ENCODE measurements at places on chromosomes 3 and 15. TPM values are rescaled to one million over a fixed set of nuclear protein-coding genes. Genes with fewer than 3 reads are reported as not detected.

The ABHD5 gene
- total RNA-seq = 6.1 TPM

- H3K27ac ChIP-seq = no peak overlapping the region
- H3K4me1 ChIP-seq = no peaks in the 10 kb centered on the region
- H3K36me3 ChIP-seq = no peaks in the 10 kb centered on the region
- DNase-seq = no peak
- H3K27me3 ChIP-seq = no peaks in the 10 kb centered on the region
Observed at GRCh38 chr15:71109130-71109529, 6.1 kb upstream of the THSD4 start.

DNA sequence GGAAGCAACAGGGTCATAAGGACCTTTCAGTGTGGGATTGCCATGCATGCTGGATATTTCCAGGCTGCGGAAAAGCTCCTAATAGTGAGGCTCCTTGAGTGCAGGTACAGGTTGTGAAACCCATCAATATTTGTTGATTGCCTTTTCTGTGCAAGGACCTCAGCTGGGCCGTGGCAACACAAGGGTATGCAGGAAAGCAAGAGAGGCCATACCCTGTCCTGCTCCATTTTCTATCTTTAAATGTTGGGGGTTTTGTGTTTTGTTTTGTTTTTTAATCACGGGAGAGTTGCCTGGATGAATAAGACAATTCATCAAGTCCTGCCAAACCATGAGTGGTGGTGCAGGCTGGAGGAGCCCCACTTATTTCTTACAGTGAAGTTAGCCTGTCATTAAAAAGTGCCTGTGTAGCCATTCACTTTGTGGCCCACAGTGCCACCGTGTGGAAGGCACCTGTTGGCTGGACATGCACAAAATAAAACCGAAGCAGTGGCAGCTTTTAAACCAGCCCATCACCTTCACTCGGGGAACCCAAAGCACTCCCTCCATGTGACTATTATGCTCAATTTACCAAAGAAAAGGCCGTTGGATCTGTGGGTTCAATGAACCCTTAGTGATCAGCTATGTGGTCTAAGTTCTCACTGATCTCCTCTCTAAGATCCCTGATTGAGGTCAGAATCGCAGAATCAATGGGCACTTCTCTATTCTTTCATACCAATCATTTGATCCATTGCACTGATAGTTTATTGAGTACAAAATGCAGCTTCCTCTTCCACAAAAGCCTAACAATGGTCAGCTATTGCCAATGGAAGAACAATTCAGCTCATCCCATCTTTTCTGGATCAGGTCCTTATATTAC is 42.2 kb downstream of the CLDN18 start:
- H3K27me3 ChIP-seq = no peaks in the 10 kb centered on the region
- H3K4me3 ChIP-seq = no peak overlapping the region
- no peak overlapping the region for H3K27ac ChIP-seq
- no peaks in the 10 kb centered on the region for H3K36me3 ChIP-seq
- no peaks in the 10 kb centered on the region for H3K4me1 ChIP-seq

The KLHL6 gene
- total RNA-seq = 41.5 TPM

DNA sequence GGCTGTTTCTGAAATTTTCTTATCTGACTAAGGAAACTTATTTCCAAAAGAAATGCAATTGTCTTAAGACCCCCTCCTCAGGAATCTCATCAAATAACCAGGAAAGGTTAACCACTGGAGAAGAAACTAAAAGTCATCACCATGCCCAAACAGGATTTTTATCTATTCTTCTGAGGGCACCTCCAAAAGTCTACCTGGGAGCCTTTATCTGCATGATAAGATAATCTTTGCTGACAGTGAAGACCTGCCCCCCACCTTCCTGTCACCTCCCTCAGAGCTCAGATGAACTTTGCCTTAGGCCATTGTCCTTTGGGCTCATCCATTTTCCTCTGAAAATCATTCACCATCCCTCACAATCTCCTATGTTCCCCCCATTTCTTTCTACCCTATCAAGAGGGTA is 137.3 kb upstream of the SMAD3 start:
- no peak overlapping the region for H3K27ac ChIP-seq
- no peak for DNase-seq
- H3K27me3 ChIP-seq = no peaks in the 10 kb centered on the region
- no peaks in the 10 kb centered on the region for H3K36me3 ChIP-seq
- no peak overlapping the region for H3K4me3 ChIP-seq
- H3K4me1 ChIP-seq = no peaks in the 10 kb centered on the region

DNA sequence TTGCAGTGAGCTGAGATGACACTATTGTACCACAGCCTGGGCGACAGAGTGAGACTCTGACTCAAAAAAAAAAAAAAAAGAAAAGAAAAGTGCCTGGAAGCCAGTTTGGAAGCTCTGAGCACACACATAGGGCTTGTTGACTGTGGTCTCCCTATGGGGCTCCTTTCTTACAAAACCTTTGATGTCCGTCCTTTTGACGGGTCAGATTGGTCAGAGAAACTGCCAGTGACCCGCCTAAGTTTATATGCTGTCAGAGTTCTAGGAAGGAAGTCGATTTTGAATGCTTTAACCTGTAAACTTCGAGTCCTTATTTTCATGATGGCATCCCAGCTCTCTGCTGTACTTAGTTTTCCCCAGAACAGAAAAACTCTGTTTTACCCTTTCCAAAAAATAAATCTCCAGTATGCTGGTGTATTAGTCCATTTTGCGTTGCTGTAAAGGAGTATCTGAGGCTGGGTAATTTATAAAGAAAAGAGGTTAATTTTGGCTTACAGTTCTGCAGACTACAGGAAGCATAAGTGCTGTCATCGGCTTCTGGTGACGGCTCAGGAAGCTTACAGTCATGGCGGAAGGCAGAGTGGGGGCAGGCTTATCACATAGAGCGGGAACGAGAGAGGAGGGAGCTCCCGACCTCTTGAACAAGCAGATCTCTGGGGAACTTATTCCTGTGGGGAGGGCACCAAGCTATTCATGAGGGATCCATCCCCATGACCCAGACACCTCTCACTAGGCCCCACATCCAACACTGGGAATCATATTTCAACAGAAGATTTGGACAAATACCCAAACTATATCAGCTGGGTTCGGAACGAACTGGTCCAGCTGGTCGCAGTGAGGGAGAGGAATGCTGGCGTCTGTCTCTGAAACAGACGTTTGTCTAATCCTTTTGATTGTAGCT is 72.3 kb downstream of the LMLN start:
- H3K4me3 ChIP-seq = no peak overlapping the region
- no peak for DNase-seq
- H3K27ac ChIP-seq = no peak overlapping the region
- H3K27me3 ChIP-seq = no peaks in the 10 kb centered on the region
- H3K36me3 ChIP-seq = no peaks in the 10 kb centered on the region
- H3K4me1 ChIP-seq = no peaks in the 10 kb centered on the region

The EFCC1 gene
- total RNA-seq = 0.24 TPM

DNA sequence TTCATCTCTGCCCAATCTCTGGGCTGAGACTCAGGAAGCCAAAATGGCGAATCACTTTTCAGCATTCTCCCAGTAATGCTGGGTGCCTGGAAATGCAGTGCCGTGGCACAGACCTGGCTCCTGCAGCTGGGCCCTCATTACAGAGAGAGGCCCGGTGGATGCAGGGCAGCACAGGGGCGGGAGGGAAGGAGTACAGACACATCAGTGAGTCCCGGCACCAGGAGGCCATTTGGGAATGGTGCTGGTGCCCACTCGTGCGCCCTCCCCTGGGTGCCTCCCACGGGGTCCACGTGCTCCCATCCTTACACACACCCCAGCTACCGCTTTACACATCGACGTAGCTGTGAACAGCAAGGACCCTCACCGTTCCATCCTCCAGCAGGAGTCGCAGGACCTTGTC is 13.2 kb downstream of the MYO5C start:
- no peaks in the 10 kb centered on the region for H3K4me1 ChIP-seq
- no peak overlapping the region for H3K4me3 ChIP-seq
- H3K36me3 ChIP-seq = no peaks in the 10 kb centered on the region
- no peak for DNase-seq

The RAB6B gene
- 1.2 TPM for total RNA-seq

GRCh38 chr15:47484997-47485396 is 232.3 kb upstream of the SEMA6D start:
- H3K4me3 ChIP-seq = no peak overlapping the region
- H3K36me3 ChIP-seq = no peaks in the 10 kb centered on the region
- no peaks in the 10 kb centered on the region for H3K4me1 ChIP-seq

DNA sequence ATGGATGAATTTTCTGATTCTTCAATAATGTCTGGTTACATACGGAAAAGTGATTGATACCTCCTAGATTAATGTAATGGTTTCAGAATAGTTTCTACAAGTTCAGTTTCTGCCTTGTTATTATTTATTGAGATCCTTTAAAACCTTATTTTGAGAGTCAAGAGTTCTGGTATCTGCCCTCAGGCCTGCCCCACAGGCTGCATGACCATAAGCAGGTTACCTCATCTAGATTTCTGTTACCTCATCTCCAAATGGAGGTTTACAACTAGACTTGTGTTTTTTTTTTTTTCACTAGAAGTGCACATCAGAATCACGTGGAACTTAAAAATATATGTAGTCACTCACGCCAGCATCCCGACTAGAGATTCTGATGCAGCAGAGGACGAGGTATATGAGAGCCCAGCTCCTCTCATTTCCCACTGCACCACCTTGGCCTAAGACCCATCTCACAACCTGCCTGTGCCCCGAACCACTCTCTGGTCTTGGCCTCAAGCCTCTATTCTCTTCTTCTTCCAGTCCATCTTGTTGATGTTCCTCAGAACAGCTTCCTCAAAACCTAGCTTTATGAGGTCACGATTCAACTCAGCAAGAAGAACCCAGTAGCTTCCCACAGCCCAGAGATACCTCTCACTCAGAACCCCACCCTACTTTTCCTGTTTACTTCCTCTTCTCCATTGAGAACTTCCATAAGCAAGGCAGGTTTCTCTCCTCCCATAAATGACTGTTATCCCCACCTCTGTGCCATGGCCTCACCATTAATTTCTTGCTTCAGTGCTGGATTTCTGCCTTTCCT is 353.4 kb downstream of the CHST2 start:
- no peaks in the 10 kb centered on the region for H3K36me3 ChIP-seq
- no peak for DNase-seq
- H3K27me3 ChIP-seq = no peaks in the 10 kb centered on the region
- H3K27ac ChIP-seq = no peak overlapping the region
- no peak overlapping the region for H3K4me3 ChIP-seq

DNA sequence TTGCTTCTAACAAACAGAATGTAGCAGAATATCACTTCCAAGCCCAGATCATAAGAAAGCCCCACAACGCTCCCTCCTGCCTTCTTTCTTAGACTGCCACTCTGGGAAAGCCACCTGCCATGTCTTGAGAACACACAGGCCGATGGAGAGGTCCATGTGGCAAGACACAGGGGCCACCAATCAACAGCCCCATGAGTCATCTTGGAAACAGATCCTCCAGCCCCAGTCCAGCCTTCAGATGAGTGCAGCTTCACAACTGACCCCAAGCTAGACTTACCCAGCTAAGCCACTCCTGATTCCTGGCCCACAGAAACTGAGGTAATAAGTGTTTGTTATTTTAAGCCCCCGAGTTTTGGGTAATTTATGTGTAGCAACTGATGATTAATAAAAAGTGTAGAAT is 39.7 kb downstream of the PTH1R start:
- peaks cover 11% of the 10 kb centered on the region for H3K36me3 ChIP-seq
- H3K4me3 ChIP-seq = no peak overlapping the region
- peaks cover 7% of the 10 kb centered on the region for H3K4me1 ChIP-seq
- no peak overlapping the region for H3K27ac ChIP-seq
- no peak for DNase-seq

The IGF2BP2 gene
- total RNA-seq = not detected

DNA sequence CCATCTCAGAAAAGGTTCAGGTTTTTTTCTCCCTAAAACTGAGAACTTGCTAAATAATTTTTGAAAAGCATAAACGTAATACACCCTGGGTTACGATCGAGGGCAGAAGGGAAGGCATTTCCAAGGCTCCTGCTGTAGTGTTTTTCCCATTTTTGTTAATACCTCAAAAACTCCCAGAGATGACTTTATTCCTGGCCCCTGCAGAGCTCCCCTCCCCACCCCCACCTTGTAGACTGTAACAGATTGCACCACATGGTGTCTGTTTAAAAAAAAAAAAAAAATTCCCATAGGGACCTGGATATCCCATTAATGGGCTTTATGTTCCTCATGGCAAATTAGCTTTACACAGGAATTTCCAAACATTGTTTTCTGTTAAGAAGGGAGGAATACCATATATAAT is 38.2 kb downstream of the FEZF2 start:
- H3K27me3 ChIP-seq = no peaks in the 10 kb centered on the region
- no peak for DNase-seq
- H3K4me1 ChIP-seq = no peaks in the 10 kb centered on the region

The CHRFAM7A gene
- total RNA-seq = 1.8 TPM

The SEMA5B gene
- total RNA-seq = 0.24 TPM

DNA sequence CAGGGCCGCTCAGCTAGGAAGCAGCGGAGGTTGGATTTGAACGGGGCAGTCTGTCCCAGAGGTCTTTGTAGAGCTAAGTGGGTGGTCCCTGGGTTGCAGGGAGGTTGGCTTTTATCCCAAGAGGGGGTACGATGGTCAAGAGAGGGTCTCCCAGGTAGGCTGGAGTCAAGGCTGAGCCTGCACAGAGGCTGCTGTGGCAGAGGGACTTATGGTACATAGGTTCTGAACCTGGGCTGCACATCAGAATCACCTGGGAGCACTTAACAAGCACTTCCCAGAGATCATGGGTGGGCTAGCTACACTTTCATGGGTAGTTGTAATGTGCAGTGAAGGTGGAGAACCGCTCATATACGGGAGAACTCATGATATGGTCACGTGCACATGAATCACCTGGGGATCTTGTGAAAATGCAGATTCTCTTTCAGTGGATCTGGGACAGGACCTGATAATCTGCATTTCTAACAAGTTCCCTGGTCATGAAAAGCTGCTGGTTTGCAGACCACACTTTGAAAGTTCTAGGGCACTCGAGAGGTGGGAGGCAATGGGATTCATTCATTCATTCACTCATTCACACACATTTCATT is 2.9 kb upstream of the RASGRF1 start:
- no peak overlapping the region for H3K27ac ChIP-seq
- DNase-seq = no peak
- peaks cover 5% of the 10 kb centered on the region for H3K27me3 ChIP-seq
- no peak overlapping the region for H3K4me3 ChIP-seq

DNA sequence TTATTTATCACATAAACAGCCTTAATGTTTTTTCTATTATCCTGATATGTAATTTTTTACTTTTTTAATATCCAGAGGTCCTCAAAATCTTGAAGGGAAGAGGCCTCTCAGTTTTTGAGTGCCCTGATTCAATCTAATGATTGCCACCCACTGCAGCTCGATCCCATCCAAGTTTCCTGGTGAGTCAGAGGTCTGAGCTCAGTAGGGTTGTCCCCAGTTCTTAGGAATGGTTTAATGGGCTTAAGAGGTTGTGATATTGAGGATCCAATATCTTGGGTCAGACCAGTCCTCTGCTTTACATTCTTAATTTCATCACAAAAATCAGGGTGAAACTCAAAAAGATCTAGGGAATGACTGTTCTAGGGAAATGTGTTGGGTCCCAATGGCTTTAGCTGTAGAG is 238.5 kb downstream of the NSUN3 start:
- H3K4me3 ChIP-seq = no peak overlapping the region
- no peaks in the 10 kb centered on the region for H3K27me3 ChIP-seq
- no peaks in the 10 kb centered on the region for H3K4me1 ChIP-seq
